ENCODE measurements at places on chromosomes 3 and 15.

GRCh38 chr3:125185805-125186204, 26.7 kb downstream of the SLC12A8 start:
- DNase-seq: no peak

- no peak for DNase-seq
These were observed 880 bp downstream of the NISCH start for GRCh38 chr3:52456169-52456799.

DNA sequence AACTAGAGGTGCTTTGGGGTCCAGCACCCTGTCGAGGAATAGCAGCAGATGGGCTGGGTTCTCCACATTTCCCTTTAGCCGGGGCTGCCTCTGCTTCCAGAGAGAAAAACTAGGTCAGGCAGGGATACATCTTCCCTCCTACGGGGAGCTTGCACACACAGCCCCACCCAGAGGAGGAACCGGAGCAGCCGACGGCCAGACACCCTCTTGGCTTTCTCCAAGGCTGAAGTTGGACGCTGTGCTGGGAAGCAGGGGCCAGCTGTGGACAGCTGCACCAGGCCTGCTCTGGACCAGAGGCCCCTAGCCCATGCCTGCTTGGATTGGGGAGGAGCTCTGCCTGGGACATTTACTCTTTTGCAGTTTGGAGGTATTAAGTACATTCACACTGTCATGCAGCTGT, 44.7 kb upstream of the NR2C2 start:
- DNase-seq: no peak

DNA sequence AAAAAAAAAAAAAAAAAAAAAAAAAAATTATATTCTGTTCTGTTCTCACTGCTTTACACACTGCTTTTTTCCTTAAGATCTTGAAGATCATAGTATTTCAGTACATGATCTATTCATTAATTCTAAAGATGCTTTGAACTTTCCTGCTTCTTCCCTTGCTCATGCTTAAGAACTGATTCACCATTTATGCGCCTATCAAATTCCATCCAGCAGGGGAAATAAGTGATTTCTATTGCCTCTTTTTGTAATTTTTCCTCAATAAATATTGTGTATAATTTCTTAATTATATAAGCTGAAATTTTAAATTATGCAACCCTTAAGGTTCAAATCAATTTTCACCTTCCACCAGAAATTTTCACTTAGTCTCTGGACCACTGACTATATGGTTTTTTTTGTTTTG, 10.6 kb downstream of the DENND6A start:
- no peak for DNase-seq

GRCh38 chr3:157442729-157443128, 6.1 kb downstream of the PTX3 start:
- DNase-seq: no peak

Data from T-helper 22 cell (primary cell).